ENCODE measurements at places on chromosomes 5 and 9. TPM values are rescaled to one million over a fixed set of nuclear protein-coding genes. Genes with fewer than 3 reads are reported as not detected.

The TRMT10B gene
- total RNA-seq = 1.2 TPM

GRCh38 chr9:134283111-134283515 lies 43.1 kb upstream of the RXRA start:
- DNase-seq = no peak

The PCDHB15 gene
- total RNA-seq = 1.0 TPM

The PCDHA10 gene
- total RNA-seq = 0.02 TPM

- DNase-seq = peak; percentile 35
Measured at GRCh38 chr5:143495821-143496275, 92.4 kb upstream of the NR3C1 start.

DNA sequence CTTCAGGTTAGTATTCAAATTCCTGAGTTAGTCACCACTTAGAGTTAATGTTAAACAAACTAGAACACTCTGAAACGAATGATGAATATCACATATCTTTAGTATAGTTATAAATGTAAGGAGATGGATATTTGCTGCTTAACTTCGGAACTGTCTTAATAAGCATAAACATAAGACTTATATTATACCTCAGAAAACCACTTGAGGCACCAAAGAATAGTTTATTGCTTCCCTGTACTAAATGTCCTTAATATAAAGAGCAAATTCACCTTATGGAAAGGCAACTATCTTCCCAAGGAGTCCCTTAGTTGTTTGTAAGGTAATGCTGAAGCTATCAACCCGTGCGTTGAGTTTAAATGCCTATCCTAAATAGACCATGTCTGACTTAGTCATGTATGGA lies 300.0 kb upstream of the ADAMTSL1 start:
- DNase-seq = no peak

DNA sequence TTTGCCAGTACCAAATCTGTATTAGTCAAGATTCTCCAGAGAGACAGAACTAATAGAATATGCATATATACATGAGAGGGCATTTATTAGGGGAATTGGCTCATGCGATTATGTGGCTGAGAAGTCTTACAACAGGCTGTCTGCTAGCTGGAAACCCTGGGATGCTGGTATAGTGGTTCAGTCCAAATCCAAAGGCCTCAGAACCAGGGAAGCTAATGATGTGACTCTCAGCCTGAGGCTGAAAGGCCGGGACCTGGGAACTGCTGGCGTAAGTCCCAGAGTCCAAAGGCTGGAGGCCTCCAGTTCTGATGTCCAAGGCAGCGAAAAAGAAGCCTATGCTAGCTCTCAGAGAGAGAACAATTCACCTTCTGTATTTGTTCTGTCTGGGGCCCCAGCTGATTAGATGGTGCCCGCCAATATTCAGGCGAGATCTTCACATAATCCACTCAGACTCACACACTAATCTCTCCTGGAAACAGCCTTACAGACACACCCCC lies 84.1 kb downstream of the KIAA1958 start:
- DNase-seq = no peak

- DNase-seq = no peak
Measured at GRCh38 chr5:73143716-73144115, 23.3 kb downstream of the TMEM171 start.

The CANX gene
- total RNA-seq = 1,359 TPM

The PANK3 gene
- total RNA-seq = 62.3 TPM

The SMIM33 gene
- total RNA-seq = not detected

DNA sequence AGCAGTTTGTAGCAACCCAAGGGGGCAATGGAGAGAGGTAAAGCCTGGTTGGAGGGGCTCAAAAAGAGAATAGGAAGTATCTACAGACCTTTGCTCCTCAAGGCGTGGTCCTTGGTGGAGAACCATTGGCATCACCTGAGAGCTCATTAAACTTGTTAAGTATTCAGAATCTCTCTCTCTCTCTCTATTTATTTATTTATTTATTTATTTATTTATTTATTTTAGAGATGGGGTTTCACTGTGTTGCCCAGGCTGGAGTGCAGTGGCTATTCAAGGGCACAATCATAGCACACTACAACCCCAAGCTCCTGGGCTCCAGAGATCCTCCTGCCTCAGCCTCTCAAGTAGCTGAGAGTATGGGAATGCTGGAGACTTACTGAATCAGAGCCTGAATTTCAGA lies 193.1 kb upstream of the ADCY2 start:
- DNase-seq = no peak

DNA sequence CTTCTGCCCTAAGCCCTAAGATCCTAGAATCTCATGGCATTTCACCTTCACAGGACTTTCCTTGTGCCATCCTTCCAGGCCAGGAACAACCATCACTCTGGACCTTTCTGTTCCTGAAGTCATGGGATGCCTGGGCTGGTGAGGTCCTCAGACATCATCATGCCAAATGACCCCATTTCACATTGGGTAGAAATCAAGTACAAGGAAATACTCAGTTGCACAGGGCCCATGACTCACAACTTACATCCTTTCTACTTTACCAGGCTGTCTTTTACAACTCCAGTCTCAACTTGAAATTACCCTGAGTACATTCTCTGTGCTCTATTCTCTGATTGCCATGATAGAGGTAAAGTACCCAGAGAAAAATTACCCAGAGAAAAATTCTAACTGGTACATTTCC lies 167.1 kb downstream of the PIK3R1 start:
- DNase-seq = no peak

- no peak for DNase-seq
Measured at GRCh38 chr5:6899221-6899620, 186.0 kb downstream of the TENT4A start.

DNA sequence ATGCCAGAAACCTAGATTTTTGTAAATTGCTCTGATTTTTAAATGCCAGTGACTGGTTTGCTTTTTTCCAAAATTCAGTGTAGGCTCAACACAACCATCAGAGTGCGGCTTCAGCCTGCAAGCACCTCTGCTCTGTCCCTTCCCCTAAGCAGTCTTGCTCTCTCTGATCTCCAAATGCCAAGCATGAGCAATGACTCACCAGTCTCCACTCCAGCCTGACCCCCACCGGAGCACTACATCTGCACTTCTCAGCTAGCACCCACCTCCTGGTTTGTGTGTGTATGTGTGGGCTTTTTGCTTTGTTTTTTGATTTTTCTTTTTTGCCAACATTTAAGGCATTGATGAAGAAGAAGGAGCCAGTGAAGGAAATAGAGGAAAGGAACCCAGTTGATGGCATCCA lies 61.4 kb upstream of the ADRA1B start:
- DNase-seq = peak; percentile 62

DNA sequence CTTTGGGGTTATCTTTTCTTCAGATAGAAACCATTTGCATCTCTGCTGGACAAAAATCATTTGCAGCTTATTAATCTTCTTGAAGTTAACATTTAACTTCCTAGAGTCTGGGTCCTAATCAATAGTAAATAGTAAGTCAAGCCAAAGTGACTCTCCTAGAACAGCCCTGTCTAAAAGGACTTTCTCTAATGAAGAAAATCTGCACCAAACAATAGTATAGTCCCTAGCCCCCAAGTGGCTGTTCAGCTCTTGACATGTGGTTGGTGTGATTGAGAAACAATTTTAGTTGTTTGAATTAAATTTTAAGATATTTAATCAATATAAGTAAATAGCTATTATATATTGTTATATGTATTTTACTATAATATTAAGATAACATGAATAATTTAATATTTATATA lies 64.6 kb upstream of the SHB start:
- DNase-seq = no peak

The RAB3C gene
- not detected for total RNA-seq
